ENCODE measurements at places on chromosomes 4 and X.

DNA sequence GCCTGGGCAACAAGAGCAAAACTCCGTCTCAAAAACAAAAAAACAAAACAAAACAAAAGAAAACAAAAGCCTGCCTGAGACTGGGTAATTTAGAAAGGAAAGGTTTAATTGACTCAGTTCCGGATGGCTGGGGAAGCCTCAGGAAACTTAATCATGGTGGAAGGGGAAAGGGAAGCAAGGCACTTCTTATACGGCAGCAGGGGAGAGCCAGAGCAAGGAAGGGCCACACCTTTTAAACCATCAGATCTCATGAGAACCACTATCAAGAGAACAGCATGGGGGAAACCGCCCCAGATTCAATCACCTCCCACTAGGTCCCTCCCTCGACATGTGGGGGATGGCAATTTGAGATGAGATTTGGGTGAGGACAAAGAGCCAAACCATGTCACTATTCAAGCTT, 122.2 kb downstream of the UBE2K start:
- no peak for DNase-seq

DNA sequence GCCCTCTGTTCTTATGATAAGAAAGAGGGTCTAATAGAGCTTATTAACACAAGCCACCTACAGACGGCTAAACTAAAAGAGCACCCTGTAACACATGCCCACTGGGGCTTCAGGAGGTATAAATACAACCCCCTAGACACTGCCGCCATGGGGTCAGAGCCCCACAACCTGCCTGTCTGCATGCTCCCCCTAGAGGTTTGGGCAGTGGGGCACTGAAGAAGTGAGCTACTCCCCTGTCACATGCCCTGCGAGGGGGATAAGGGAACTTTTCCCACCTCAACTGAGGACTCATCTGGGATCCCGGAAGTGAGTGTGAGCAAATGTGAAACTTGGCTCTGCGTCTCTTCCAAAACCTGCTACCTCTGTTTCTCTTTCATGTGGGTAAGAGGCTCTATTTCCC, 334.5 kb downstream of the ADAM29 start:
- no peak for DNase-seq

DNA sequence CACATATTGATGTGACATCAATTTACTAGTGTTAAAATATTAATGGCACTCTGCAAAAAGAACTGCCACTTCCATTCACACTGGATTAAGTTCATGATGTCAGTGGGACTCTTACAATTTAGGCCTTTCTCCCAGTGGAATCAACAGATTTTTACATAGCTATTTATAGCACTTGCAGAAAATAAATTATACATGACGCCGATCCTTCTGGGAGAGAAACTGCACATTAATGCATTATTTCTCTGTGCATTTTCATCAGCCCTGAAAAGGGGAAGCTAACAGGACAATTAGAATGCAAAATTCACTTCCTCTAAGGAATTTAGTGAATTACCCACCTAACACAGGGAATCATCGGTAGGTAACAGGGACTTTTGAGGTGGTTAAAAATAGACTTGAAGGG, 15.7 kb downstream of the LGI2 start:
- DNase-seq = no peak

DNA sequence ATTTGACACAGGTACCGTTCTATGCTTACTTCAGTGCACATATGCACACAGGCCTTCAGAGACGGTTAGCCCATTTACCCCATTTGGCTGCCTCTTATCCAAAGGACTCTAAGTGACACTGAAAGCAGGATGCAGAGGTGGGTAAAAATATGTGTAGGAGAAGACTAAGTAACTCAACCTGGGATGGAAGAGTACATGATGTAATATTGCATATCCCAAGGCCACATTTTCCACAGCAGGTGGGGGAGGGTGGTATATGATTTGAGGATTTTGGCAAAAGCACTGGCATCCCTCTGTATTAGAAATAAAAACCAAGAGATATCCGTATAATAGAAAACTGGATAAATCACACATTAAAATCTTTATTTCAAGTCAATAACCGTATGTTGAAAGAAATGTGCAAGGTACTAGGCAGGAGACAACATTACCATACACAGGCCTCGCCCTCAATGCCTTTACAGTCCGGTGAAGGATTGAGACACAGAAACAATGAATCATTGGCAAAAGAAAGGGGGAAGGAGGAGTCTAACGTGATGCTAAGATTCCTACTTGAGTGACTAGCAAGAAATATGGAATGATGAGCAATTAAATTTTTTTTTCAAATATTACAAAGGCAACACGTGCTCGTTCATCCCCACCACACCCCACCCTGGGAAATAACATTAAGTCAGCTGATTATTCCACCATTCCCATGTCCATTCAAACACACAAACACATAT, 161.0 kb upstream of the RASGEF1B start:
- DNase-seq = no peak

DNA sequence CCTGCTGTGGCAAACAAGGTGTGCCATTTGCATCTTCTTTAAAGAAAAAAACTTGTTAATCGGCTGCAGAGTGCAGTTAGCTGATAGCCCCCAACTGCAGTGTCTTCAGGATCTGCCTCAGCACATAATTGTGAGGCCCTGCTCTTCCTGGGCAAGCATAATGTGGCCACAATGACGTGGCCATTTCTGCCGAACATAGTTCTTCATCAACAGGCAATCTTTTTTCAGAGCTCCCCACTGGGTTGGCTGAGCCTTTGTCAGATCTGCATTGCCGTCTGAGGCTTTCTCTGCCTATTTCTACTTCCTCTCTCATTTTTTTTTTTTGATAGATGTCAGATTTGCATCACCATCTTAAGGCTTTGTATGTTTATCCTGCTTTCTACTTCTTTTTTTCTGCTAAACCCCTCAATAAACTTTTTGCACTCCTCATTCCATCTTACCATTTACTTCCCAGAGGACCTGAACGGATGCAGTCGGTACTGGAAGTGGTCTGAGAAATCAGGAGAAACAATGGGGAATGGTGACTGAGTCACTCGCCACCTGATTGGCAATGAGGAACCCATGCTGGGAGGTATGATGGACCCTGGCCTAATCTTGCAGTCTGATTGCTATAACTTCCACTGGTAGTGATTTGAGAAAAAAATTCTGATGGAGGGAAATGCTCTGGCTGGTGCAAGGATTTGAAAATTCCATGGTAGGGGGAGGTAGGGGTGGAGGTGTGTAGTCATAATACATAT, 21.2 kb upstream of the TAB3 start:
- DNase-seq = no peak

- no peak for DNase-seq
Observed at GRCh38 chr4:9938933-9939332, 82.4 kb downstream of the SLC2A9 start.

DNA sequence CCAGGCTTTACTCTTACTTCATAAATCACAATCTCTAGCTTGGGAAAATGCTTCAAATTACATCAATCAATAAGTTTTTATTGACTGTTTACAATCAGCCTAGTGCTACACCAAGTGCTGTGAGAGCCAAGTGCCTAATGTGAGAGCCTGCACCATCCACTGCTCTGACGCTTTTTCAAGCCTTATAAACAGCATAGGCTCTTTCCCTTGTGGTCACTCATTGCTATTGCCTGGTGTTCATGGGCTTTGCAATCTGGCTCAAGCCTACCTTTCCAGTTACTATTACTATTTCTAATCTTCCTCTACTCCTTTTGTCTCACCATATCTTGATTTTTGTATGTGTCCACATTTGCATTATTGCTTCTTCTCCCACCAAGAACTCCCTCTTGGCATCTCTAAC, 77.0 kb downstream of the REELD1 start:
- no peak for DNase-seq

DNA sequence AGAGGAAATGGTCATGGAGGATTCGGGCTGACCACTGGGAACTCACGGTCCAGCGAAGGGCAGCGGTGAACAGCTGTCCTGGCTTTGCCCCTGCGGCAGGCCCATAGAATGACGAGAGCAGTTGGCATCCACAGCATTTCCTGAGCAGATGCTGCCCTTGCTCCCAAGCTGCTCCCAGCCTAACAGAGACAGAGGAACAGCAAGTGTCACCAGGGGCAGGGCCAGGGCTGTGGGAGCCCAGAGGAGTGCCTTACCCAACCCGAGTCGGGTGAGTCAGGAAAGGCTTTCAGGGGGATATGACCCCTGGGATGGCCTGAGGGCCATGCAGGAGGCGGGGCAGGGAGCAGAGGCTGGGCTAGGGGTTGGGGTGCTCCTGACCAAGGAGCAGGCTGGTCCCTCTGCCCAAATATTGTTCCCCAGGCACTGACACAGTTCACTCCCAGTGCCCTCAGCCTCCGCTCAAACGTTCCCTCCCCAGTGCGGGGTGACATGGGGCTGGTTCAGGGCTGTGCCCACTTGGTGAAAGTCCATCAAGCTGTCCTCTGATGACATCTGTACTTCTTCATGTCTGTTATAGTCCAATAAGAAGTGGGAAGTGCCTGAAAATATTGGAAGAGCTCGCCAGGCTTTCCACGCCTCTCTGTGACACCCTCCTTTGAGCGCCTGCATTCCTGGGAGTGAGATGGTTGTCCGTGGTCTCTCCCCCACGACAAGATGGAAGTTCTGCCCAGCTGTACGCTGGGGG, 64.7 kb upstream of the GPR78 start:
- no peak for DNase-seq

DNA sequence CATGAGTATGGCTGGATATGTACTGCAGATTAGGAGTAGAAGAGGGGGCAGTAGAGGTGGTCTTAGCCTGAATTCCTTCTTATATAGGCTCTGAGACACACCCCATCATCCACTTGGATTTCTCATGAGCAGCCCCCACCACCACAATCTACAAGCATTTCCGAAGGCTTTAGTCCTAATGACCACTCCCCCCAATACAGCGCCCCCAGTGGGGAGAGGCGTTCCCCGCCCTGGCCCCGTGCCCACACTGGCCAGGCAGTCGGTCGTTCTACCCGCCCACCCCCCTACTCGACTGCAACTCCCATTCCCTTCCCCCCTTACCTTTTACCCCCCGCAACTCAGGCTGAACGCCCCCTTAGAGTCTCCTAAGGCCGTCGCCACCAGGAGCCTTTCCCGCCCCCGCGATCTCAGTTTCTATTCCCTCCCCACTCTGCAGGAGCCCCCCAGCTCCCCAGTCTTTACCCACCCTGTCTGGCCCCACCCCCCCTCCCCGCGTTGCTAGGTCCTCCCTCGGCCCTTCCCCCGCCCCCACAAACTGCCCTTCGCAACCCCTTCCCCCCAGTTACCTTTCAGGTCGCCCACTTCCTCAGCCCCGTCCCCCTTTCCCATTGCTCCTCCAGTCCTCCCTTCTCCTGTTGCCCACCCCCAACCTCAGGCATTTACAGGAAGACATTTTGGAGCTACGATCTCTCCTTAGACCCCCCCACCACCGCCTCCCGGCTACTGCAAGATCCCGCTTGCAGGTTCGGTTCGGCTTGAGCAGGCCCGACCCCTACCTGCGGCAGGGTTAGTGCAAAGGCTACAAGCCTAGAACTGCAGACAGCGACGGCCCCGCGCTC, 468 bp downstream of the ZMYM3 start:
- peak; percentile 42 for DNase-seq

GRCh38 chr4:52903273-52903672, 41.2 kb downstream of the RASL11B start:
- no peak for DNase-seq

DNA sequence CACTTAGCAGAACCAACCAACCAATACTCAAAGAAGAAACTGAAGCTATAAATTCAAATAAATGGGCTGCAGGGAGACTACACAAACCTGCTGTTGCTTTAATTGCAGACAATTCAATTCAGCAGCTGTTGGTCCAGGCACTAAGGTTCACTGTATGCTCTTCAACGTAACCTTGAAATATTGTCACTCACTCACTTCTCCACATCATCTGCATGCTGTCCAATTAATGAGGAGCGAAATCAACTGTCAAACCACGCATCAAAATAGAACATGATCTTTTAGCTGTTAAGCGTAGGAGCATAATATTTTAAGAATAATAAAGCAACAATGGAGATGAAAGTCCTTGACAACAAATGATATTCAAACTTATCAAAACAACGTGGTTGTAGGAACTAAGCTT, 17.0 kb downstream of the ENOX2 start:
- no peak for DNase-seq

DNA sequence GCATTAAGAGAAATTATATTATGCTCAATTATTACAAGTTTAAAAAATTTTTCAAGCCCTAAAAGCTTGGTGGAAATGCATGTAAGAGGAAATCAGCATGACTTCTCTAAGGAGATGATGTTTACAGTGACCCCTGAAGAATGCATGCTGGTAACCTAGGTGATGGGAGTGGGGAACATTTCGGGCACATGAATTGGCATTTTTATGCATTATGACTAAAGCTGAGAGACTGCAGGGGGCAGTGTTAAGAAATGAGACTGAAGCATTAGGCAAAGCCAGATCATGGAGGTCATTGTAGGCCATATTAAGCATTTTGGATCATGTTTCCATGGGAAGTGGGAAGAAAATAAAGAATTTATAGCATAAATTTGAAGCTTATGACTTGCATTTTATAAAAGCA, 421.3 kb downstream of the FAT4 start:
- DNase-seq = no peak

DNA sequence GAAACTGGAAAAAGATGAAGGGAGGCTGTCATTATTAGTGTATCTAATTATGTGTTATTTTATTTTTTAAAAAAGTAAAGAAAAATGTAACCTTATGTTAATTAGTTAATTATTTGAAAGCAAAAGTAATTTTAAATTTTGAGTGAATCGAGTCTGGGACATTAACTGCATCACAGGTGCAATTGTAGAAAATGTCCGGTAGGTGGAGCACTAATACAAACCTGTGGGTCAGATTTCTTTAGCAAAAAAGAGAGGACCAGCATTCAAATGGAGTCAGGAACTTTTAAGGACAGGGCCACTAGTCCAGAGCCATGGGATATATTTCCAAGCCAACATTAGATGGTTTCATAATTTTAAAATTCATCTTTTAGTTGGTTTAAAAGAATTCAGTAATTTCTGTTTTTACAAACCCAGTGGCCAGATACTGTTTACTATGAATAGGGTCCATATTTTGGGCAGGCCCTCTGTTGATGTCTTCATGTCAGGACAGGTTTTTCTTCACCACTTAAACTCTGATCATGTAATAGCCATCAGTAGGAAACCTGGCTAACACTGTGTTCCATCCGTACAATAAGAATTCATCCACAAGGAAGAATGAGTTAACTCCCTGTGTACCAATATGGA, 27.2 kb downstream of the BST1 start:
- DNase-seq = peak; percentile 52

DNA sequence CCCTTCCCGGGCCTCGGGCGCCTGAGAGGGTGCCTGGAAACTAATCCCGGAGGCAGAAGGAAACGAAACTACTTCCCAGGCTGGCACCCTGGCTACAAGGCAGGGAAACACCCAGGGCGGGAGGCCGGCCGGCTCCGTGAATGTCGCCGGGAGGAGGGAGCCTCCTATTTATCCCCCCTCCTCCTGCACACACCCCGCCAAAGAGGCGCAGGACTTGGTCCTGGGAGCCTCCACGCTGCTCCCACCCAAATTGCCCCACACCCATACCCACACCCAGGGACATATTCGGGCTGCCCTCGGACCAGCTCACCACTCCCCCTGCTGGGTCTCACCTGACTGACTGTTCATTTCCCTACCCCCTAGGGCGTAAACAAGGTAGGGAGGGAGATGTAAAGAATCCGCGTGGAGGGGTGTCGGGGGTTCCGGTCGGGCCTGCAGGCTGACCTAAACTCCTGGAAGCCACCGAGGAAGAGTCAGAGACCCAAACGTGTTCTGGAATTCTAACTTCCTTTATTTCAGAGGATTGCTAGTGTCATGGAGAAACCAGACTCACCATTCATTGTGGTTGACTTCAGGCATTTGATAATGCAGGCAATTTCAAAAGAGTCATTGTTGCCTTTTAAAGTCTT, at the start of gene BTC:
Gene BTC (minus strand): TSS at position 142 of the 629 bp plus-strand sequence. CDS start 198 bp downstream, outside the sequence.
- no peak for DNase-seq

- no peak for DNase-seq
Observed at GRCh38 chr4:86054286-86055032, 305.4 kb downstream of the MAPK10 start.

All from DND-41 (cell line).